ENCODE measurements at places on chromosomes 5 and 9.

GRCh38 chr9:134816264-134816663 is 64.3 kb upstream of the FCN2 start:
- no peak for DNase-seq

- peak; percentile 76 for DNase-seq
These were observed 47.4 kb downstream of the VAV2 start for GRCh38 chr9:133944746-133945135.

DNA sequence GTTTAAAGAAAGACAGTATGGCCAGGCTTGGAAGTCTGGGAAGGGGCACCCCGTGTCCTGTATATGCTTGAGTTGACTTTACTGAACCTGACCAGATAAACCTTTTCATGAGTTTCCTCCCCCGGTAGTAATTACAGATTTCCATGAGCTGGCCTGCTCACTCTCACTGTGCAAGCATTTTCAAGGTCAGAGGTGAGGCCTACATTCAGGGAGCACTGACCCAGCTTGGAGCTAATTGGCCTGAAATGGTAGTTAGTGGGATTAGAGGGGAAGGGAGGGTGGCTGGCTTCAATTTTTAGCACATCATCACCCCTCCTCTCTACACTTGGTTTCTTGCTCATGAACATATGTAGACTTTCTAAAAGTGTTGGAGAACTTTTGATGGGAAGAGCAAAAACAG is 99.2 kb downstream of the PSAT1 start:
- DNase-seq, result no peak

DNA sequence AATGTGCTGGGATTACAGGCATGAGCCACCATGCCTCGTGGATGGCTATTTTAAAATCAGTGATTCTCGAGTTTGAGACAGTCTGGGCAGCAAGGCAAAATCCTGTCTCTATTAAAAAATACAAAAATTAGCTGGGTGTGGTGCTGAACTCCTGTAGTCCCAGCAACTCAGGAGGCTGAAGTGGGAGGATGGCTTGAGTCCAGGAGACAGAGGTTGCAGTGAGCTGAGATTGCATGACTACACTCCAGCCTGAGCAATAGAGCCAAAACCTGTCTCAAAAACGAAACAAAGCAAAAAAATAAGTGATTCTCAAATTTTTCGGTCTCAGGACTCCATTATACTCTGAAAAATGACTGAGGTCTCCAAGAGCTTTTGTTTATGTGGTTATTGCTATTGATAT is 47.9 kb upstream of the HSPA9 start:
- peak; percentile 46 for DNase-seq

DNA sequence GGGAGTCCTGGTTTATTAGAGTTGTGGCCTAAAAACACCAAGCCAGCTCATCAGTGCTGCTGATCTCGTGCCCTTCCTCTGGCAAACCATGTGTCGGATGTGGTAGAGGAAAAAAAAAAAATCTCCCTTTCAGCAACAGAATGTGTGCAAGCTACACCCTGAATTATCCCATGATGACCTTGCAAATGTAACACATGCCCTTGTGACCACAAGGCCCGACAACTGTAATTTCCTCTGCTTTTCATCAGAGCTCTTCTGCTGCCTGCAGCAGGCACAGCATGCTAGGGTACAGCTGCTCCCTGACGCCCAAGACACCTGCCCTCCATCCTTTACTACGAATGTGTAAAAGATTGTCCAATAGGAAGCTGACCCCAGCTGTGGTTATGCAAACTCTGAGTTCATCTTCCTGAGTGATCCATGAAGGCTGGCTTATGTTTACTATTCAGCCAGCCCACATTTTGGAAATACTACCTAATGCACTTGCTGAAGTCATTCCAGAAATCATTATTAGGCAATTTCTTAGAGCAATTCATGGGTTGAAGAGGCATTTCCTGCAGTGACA is 14.6 kb upstream of the BNC2 start:
- peak; percentile 50 for DNase-seq

GRCh38 chr5:95812074-95812471 is 10.5 kb downstream of the GLRX start:
- DNase-seq, result no peak

- DNase-seq, result no peak
These were observed 4.4 kb upstream of the NFIB start for GRCh38 chr9:14318361-14318760.

- DNase-seq, result no peak
These were observed 22.5 kb downstream of the ANKHD1 start for GRCh38 chr5:140424135-140424534.

GRCh38 chr9:113668061-113668460 is 204.5 kb downstream of the RGS3 start:
- DNase-seq, result peak; percentile 73

- DNase-seq, result peak; percentile 34
These were observed 23.6 kb upstream of the CERCAM start for GRCh38 chr9:128396970-128397613.

GRCh38 chr9:94783102-94783682 is 56.7 kb downstream of the AOPEP start:
- DNase-seq, result peak; percentile 99

DNA sequence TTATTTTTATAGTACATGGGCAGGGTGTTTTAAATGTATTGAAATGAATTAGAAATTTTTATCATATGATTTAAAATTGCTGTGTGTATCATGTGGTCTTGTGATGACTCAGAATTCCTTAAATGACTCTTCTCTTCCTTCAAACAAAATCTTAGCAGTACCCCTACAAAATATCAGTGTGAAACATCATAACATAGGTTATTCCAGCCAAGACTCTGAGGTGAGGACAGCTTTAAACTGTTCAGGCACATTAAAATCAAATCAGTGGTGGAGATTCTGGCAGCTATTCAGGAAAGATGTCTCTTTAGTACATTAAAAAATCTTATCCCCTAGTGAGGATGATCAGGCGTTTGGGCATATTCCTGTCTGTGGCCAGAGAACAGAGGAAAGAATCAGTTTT is 174.0 kb downstream of the MAN2A1 start:
- peak; percentile 29 for DNase-seq

- DNase-seq, result no peak
These were observed 129.5 kb downstream of the SIL1 start for GRCh38 chr5:139068494-139069151.

DNA sequence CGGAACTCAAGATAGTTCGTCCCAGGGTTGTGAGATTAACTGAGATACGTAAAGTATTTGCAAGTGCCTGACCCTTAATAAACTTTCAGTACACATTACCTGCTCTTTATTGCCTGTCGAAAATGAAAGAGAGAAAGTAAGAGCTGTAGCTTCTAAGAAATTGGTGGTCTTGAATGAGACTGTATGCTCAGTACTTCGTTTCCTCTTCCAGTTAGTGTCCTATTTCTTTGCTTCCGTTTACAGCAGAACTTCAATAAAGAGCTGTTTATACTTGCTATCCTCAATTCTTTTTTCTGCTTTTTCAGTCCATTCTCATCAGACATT is 534 bp downstream of the SRFBP1 start:
- DNase-seq, result peak; percentile 45

DNA sequence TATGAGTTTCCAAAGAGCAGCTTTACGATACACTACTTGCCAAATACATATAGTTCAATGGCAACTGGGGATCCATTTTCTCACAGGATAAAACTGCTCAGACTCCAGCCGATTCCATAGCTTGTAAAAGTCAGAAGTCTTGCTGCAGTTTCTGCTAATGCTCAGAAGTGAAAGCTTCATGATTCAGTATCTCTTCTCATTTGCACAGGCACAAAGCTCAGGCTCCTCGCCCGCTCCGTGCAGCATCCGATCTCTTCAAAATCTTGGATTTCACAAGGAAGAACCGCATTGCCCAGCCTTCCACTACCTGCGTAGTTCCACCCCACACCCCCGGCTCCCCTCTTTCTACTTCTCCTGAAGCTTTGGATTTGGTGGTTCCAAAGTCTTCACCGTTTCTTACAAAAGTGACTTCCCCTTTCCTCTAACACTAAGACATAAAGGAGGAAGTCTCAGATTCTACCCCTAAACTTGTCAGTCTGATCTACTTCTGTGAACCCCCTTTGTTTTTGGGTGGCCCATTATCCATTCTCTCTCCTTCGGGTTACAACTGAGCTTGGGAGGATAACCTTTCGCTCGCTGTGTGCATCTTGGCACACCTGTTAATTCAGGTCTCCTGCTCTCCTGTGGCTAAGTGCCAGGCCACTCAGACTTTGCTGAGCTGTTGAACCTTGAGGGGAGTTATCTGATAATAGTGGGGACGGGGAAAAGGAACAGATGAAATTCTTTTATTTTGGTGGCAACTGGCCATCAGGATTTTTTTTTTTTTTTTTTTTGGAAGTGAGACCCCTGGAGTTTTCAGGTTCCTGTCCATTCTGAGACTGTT is 194.1 kb downstream of the GNA14 start:
- no peak for DNase-seq

DNA sequence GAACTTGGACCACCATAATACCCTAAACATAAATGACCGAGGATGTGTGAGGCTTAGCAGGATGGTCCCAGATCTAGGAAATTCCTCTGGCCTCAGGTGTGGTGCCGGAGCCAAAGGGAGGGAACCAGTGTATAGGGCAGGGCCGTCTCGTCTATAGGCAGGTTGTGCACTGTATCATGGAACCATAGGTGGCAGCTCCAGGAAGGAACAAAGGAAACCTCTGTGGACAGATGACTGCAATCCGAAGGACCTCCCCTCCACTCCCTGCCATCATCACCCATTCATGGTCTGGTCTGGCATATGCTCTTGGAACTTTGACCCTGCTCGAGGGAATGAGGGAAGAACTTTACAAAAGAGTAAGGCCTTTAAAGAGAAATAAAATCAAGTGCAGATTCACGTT is 2.9 kb upstream of the MACIR start:
- DNase-seq, result no peak

DNA sequence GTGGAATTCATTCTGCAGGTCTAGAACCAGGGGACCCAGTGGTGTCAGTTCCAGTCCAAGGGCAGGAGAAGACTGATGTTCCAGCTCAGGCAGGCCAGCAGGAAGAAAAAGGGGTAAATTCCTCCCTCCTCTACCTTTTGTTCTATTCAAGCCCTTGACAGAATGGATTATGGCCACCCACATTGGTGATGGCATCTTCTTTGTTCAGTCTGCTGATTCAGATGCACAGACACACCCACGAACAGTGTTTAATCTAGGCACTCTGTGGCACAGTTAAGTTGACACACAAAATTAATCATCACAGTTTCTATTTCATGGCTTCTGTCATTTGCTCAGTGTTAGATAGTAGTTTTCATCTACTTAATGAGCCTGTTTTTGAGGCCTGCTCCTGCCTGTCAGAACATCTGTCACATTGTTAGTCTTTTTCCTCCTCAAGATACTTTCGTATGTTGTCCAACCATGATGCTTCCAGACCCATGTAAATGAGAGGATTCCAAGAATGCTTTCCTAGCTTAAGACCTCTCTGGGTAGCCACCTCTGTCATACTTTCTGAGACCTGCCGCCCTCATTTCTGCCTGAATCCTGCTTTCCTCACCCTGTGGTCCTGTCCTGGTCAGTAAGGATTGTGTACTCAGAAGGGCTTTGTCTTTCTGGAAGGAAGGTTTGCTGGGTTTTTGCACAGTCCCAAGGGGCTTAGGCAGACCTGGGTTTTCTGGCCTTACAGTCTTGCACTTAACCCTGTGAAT is 72.5 kb downstream of the SPIN1 start:
- DNase-seq, result no peak

DNA sequence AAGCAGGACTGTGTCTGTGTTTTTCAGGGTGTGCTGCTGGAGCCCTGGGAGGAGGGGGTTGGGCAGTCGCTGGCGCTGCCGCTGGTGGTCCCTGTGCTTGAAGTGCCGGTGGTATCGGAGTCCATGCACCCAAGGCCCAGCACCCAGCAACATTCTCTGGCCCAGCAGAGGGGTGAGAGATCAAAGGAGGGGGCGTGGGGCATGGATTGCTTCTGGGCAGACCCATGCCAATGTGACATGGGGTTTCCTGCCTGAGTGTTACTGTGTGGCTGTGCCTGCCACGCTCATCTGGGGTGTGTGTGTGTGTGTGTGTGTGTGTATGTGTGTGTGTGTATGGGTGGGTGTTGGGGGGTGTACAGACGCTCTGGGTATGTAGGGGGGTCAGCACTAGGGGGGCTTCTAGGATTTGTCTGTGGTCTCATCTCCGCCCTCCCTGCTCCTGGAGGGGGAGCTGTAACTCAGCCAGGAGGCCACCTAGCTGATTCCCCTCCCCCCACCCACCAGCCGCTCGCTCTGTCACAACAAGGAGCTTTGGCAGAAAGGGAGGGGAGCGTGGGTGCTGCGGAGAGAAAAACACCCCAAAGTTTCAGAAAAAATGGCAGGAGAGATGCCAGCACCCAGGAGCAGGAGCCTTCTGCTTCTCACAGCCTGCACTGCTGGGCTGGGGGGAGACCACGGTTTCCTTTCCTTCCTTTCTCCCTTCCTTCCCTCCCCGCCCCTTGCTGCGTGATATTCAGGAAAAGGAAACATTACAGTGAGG is 35.9 kb upstream of the HSPA9 start:
- DNase-seq, result no peak

GRCh38 chr5:68268101-68268851 is 52.7 kb downstream of the PIK3R1 start:
- DNase-seq, result no peak

GRCh38 chr5:170436335-170436734 is 47.2 kb upstream of the KCNMB1 start:
- DNase-seq, result no peak

- DNase-seq, result no peak
These were observed 1.6 kb upstream of the LMAN2 start for GRCh38 chr5:177353093-177353492.

- peak; percentile 46 for DNase-seq
These were observed 66.5 kb upstream of the TLX3 start for GRCh38 chr5:171242521-171242920.

GRCh38 chr5:59460368-59461153 is 433.0 kb downstream of the PDE4D start:
- DNase-seq, result no peak

- no peak for DNase-seq
These were observed 169.0 kb downstream of the CDK5RAP2 start for GRCh38 chr9:120410925-120411501.

- peak; percentile 67 for DNase-seq
These were observed 359.4 kb downstream of the HINT1 start for GRCh38 chr5:130805648-130806047.

- no peak for DNase-seq
These were observed 257.1 kb upstream of the MAP3K1 start for GRCh38 chr5:56558131-56558745.

DNA sequence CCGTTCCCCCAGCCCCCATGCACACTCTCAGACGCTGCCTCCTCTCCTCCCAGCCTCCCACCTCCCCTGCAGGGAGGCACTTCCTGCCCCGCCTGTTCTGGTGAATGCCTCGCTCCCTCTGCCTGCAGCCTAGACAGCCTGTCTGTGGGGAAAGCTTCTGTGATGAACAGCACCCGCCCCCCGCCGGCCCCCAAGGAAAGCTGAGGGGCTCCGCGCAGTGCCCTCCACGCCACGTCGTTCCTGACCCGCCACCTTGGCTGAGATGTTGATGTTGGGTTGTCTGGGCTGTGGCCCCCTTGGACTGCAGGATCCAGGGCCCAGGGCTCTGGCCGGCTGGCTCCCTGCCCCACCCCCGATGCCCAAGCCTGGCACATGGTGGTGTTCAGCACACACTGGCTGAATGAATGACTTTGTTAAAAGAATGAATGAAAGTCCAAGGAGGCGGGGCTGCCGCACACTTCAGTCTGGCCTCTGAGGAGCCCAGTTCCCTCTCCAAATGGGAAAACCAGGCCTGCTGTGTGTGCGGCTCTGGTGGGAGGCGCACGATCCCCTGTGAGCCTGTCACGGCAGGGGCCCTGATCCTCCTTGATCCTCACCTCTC is 2.1 kb upstream of the MYMK start:
- no peak for DNase-seq

GRCh38 chr9:115229496-115229895 is 111.5 kb upstream of the TNC start:
- DNase-seq, result no peak

- no peak for DNase-seq
These were observed 449.5 kb upstream of the TRPC7 start for GRCh38 chr5:136814619-136815378.
